ENCODE measurements at places on chromosomes 2 and 18.

DNA sequence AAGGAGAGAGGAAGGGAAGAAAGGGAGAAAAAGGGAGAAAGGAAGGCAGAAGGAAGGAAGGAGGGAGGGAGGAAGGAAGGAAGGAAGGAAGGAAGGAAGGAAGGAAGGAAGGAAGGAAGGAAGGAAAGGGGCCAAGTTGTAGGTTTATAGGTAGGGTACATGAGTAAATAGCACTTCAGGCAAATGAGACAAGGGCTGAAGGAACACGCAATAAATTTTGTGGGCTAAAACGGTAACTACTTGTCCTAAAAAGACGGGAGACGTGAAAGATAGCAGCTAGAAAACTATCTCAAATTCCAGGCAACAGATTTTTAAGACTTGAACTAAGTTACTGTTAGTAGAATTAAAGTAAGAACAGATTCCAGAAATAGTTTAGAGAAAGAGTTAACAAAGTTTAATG is 129.3 kb upstream of the XIRP2 start:
- no peak for DNase-seq

DNA sequence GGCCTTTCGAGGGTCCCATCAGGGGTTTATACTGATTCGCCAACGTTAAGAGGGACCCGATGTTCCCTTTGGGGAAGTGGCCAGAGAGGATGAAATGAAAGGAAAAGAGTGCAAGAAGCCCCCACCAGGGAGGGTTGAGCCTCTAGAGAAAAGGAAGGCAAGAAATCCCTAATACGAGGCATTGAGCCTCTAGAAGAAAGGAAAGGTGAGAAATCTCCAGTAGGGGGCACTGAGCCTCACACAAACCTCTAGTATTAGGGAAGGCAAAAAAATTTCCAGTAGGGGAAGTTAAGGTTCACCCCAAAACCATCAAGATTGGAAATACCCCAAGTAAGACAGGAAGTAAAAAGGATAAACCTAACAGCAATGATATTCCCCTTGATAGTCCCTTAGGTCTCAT is 9.8 kb upstream of the SAP130 start:
- DNase-seq, result no peak

DNA sequence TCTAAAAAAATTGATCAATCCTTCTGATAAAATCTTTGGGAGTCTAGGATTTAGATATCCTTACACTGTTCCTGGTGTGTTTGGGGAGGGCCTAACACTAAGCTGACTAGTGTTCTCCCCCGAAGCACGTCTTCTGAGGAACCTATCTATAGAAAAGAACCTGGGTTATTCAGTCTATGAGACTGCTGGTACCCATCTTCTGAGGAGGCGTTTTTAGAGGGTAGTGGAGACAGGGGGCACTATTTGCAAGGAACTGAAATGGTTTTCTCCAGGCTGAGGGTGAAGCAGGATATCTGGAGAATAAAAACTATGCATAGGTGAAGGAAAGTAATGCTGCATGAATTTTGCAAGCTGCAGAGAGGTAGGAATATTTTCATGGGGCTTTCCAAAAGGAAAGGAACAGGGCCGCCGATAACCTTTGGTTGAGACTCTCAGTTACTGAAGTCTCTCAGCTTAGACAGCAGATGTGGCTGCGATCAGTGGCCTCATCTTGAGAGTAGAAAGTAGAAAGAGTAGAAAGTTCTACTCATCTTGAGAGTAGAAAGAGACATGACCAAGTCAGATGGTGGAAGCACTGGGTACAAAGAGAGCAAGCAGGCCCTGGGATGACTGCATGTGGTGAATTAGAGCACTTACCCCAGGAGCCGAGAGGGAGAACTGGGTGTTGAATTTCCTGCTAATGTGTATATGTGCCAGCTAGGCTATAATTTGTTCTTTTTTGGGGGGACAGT is 31.8 kb upstream of the KCNE4 start:
- no peak for DNase-seq

DNA sequence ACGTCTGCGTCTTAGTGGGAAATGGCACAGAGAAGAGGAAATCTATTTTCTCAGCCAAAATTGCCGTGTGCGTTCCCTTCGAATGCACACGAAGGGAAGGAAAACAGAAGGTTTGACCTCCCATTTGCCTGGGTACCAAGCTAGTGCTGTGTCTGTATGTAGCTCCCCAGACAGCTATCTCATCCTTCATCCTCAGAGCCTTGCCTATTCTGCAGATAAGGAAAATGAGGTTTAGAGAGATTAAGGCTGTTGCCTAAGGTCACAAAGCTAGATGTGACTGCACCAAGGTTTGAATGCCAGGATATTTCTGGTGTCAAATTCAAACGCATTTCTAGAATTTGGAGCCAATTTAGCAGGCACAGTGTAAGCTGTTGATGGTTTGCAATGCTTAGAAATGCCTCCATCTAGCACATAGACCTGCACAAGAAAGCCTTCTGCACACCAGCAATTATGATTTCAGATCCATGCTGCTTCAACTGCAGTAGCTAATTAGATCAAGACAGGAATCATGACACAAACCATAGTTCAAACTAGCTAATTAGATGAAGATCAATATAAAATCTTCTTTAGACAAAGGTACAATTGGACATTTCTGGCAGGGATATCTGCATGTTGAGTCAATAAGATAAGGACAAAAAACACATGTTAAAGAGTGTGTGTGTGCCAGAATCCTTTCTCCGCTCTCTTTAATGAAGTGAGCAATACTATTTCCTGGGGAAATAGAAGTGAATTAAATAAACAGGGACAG is 115.1 kb downstream of the CMPK2 start:
- no peak for DNase-seq

- DNase-seq, result no peak
These were observed 32.6 kb downstream of the CALCRL start for GRCh38 chr2:187415449-187415848.

GRCh38 chr2:218024871-218025270 is 22.1 kb upstream of the TNS1 start:
- DNase-seq, result no peak

DNA sequence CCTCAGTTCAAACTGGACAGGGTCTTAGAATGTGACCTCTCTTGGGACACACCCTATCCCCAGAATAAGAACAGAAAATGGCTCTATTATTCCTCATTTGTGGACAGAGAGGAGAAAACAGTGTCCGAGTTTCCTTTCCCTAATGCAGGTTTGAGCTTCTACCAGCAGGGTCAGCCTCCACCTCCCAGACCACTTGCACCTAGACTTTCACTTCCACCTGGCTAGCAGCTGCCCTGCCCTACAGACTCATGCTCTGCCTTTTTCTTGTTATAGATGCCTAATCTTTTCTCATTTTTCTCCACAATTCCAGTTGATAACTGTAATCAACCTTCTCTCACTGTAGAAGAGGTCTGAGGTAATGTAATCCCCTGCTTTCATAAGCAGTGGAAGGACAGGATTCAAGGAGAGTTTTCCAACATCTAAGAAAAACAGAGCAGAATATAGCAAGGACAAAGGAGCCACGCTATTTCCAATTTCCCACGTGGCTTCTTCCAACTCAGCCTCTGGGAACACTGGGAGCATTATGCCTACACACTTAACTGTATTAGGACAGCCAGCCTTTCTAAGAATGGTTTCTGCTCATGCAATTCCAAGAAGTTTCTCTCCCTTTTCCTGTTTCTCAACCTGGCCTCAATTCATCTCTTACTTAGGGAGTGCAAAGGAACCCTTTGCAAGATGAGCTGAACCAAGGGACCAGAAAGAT is 239.8 kb downstream of the BCL11A start:
- no peak for DNase-seq
